HL-60 (cell line): ENCODE measurements at places on chromosomes 6 and 20.
A peak's percentile ranks its signal among the peaks of the same experiment; 100 is the strongest.

GRCh38 chr20:48673507-48673906, 154.3 kb downstream of the PREX1 start:
- peak; percentile 92 for DNase-seq

GRCh38 chr6:39224011-39224410, 5.3 kb downstream of the KCNK5 start:
- no peak for DNase-seq

DNA sequence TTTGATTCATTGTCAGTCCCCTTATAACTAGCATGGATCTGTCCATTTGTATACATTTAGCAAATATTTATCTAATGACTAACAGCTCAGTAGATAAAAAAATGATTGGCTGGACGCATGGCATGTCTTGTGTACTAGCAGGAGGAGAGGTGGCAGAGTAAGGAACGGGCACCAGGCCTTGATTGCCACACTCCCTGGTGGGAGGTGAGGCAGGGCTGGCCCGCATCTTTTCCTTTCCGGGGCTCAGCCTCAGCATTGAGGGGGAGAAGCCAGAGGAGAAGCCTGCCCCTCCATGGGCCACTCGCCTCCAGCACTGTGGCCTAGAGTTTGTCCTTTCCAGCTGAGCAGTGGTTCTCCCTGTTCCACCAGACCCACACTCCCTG, 84.9 kb upstream of the TMEM181 start:
- DNase-seq: no peak

DNA sequence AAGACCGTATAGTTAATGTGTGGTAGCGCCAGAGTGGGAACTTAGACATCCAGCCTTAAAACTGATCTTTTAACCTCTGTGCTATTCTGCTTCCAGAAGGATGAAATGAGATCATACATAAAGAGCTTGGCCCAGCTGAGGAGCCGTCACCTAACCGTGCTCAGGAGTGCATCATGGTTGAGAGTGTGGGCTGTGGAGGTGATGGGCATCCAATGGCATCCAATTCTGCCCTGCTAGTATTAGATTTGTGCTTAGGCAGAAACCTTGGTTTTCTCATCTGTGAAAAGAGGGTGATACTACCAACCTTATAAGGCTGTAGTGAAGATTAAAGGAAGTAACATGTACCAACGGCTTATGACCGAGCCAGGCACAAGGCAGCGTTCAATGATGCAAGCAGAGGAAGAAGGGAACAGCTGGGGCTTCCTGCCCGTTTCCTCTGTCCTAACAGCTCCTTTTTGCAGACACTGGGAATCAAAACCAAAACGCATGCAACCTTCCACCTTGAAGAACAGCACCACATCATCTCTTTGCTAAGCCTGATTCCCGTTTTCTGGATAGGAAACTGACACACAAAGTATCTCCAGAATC, 1.3 kb downstream of the SLC22A16 start:
- peak; percentile 96 for DNase-seq

GRCh38 chr6:123456836-123457235, 179.9 kb downstream of the TRDN start:
- no peak for DNase-seq

- DNase-seq: no peak
These were observed at the start of gene PKHD1 for GRCh38 chr6:52087498-52087999. PKHD1 (minus strand) TSS chr6:52087613; CDS start chr6:52084933, 2,680 bp downstream.

GRCh38 chr6:31961616-31962015, 2.6 kb downstream of the SKIC2 start:
- DNase-seq: no peak

GRCh38 chr6:92047152-92047850, 1372.1 kb downstream of the EPHA7 start:
- no peak for DNase-seq

- no peak for DNase-seq
These were observed 9.4 kb downstream of the CST4 start for GRCh38 chr20:23679133-23680092.

DNA sequence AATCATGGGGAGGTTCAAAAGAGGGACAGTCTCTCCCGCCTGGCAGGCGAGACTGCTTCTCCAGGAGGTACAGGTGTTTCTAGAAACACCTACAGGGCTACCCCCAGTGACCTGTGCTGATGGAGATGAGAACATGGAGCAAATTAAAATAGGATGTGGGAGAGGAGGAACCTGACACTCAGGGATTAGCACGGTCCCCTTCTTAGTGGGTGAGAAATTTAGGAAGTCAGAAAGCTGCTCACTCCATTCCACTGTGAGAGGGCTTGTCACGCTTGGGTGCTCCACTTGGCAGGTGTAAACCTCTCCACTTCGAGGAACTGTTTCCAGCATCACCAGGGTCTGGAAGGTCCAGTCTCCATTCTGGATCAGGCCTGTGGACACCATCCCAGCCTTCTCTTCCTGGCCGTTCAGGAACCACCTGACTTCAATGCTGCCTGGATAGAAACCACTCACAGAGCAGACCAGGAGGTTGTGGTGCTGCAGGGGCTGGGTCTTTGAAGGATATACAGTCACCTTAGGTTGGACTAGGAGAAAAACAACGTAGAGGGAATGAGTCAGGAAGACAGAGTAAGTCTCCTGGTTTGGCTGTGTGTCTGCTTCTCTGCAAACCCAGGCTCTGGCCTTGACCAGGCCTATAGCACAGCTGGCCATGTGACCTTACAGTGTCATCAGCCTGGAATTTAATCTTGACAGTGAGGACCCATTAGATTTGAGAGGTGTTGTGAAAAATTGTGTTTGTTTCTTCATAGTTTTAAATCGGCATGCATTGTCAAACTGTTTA, 8.1 kb downstream of the HLA-DRB1 start:
- DNase-seq: no peak

DNA sequence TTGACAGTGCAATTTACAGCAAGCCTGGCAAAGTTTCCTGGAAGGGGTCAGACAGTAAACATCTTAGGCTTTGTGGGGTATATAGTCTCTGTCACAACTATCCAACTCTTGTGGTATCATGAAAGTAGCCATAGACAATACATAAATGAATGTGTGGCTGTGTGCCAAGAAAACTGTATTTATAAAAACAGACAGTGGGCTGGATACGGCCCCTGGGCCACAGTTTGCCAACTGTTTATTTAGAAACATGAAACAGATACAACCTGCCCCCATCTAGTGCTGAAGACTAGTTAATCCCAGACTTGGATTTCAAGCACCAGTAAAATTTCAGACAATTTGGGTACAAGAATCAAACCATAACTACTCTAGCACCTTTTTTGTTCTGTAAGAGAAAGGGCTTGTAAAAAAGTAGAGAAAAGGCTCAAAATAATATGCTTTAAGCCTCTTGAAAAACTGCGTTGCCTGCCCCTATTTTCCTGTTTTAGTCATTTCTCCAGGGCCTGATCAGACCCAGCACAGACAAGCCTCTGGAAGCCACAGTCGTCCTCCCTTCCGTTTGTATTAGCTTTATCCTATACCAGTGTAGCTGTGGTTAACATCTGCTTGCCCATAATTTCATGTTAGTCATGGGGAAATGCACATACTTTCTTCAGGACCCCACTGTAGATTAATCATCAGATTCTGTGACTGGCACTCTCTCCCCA, 30.8 kb downstream of the JAG1 start:
- DNase-seq: no peak

GRCh38 chr6:48229841-48230240, 118.8 kb upstream of the PTCHD4 start:
- no peak for DNase-seq

DNA sequence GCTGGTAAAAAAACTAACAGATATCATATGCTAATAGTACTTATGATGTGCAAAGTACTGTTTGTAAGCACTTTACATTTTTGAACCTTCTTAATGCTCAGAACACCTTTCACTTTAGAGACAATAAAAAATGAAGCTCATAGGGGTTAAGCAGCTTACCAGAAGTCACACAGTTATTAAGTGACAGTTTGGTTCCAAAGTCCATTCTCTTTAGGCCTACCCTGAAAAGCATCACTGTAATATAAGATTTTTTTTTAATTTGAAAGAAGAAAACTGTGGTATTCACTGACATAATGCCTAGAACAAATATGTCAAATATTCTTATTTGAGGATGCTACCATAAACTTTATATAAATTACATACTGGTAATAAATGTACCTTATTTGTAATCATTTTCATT, 127.6 kb upstream of the RUNX2 start:
- no peak for DNase-seq

GRCh38 chr6:134757911-134758361, 192.0 kb downstream of the ALDH8A1 start:
- no peak for DNase-seq

DNA sequence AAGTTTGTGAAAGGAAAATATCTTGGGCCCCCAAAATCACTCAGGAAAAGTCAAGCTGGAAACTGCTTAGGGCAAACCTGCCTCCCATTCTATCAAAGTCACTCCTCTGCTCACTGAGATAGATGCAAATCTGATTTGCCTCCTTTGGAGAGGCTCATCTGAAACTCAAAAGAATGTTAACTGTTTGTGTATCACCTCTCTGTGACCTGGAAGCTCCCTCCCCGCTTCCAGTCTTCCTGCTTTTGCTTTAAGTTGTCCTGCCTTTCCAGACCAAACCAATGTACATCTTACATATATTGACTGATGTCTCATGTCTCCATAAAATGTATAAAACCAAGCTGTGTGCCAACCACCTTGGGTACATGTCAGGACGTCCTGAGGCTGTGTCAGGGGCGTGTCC, 331.4 kb upstream of the QKI start:
- DNase-seq: no peak

GRCh38 chr6:147127587-147127986, 76.6 kb upstream of the STXBP5 start:
- DNase-seq: no peak

DNA sequence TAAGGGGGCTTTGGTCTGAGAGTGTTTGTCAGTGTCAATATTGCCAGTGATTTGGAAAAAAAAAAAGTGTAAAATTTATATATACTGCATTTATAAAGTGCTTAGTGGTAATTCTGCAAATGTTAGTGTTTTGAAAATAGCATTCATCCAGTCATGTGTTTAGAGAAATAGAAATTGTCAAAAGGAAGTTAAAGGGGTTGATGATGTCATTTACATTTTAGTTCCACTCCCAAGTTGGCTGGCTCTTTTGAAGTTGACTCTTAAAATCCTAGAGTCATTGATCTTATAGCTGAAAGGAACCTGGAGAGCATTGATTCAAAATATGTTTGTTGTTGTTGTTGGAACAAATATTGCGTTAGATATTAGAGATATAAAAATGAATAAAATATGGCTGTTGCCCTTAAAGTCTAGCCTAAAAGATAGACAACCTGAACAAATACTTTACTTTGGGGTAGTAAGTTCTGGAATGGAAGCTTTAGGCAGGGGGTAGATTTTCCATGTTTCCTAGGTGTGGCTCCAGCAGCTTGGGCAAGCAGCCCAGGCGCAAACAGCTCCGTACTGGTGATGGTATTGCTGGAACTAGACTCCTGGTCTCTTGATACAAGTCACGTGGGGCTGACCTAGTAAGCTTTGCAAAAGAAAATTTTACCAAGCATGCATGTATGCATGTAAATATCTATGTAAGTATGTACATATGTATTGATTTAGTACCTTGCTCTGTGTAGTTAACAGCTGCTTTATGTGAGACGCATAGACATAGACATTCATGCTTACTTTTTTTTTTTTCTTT, 46.3 kb downstream of the HIVEP1 start:
- DNase-seq: no peak

GRCh38 chr6:111761783-111762312, 111.4 kb downstream of the FYN start:
- no peak for DNase-seq

- no peak for DNase-seq
These were observed 71.7 kb upstream of the FRMD1 start for GRCh38 chr6:168150551-168151320.

DNA sequence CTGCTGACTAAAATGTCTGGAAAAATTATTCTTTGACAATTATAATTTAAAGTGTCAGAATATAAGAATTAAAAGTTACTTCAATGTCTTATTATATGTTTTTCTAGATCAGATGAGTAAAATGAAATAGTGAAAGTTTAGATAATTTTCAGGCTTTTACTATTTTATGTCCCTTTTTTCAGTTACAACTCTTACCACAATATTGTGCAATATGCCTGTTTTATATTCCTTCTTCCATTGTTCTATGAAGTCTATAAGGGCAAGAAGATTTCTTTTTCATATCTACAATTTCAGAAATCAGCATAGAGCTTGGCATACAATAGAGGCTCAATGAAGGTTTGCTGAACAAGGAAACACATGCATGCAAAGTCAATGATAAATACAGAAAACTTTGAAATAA, 401.2 kb upstream of the HTR1E start:
- DNase-seq: no peak

GRCh38 chr6:150661216-150662007, 61.7 kb downstream of the PLEKHG1 start:
- DNase-seq: no peak

GRCh38 chr6:133894795-133895358, 6.0 kb downstream of the TCF21 start:
- DNase-seq: no peak

DNA sequence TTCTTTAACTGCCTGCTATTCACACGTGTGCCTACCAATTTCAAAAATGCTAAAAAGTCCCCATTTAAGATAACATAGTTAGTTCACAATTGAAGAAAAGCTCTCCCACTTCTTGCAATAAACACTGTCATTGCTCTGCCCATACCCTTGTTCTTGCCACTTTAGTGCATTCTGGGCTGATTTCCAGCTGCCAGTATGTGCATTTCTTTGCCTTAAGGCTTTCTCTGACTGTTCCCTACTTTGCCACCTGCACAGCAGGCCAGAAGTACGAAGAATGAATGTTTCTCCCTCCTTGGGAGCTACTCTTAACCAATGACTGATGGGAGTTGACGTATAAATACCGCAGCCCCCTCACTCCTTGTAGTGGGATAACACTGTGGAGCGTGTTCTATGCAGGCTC, 16.0 kb upstream of the ATRN start:
- no peak for DNase-seq

GRCh38 chr6:100514660-100515059, 49.9 kb upstream of the SIM1 start:
- no peak for DNase-seq

DNA sequence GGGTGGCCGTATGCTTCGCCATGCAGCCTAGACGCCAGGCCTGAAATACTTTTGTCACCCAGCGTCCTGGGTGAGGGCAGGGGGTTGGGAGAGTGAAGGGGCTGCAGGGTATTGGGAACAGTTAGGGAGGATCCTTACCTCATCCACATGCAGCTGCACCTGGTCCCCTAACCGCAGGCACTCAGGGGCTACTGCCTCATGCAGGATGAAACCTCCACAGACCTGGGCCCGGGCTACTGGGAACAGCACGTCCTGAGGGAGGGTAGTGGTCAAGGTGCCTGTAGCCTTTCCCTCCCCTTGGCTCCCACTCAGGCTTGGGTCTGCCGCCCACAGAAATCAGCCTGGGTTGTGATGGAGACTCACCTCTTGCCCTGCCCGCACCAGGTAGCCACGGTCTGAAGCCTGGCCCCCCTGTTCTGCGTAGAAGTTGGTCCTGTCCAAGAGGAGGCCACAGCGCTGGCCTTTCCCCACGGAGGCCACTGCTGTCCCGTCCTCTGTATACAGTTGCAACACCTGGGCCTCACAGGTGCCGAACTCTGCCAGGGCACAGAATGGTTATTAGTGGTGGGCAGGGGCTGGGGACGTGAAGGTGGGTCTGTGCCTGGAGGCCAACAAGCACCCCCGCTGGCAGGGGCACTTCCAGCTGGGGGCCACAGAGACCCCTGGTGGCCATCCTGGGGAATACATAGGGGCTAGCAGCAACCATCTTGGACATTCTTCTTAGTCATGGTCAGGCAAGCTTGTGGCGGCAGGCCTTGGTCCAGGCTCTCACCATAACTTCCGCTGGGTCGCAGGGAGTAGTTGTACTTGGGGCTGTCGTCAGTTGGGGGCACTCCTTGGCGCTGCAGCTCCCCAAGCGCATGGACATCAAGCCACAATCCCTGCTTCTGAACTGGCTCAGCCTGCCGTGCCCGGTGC, 8.6 kb downstream of the AARS2 start:
- peak; percentile 21 for DNase-seq

- DNase-seq: peak; percentile 38
These were observed 34.4 kb downstream of the CDH26 start for GRCh38 chr20:59992526-59993084.
